ENCODE measurements at places on chromosomes 1 and 21.
A peak's percentile ranks its signal among the peaks of the same experiment; 100 is the strongest.

DNA sequence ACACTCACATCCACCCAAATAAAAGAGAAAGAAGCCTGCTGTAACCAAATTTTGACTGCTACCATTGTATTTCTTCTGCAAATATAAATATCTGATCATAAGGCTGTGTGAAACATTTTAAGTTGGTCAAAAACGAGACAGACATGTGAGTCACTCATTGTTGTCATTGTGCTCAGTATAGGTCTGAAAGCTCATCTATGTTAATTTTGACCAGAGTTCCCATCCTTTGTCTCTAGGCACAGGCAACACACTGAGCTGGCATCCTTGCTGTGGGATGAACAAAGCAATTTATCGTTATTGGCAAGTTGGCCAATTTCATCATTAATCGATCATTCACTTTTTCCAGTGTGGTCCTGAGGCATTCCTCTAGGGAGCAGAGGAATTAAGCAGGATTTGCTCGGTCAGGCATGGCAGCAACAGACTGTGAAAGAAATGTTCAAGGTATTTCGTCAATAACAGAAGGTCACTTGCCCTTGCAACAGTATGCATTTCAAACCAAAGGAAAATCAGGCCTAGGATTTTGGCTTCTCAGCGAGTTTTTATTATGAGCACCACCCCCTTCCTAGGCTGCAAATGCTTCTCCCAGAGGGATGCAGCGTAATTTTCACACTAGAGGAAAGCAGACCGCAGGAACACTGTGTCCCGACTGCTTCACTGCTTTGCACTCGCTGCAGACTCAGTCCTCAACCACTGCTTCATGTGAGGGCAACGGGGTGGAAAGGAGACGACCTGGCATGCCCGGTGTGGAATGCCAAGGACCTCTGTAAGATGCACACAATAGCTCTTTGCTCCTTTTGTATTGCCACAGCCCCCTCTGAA is 87.9 kb upstream of the SMYD2 start:
- DNase-seq, result no peak

GRCh38 chr1:19560480-19560879 is 75.1 kb upstream of the CAPZB start:
- DNase-seq, result no peak

DNA sequence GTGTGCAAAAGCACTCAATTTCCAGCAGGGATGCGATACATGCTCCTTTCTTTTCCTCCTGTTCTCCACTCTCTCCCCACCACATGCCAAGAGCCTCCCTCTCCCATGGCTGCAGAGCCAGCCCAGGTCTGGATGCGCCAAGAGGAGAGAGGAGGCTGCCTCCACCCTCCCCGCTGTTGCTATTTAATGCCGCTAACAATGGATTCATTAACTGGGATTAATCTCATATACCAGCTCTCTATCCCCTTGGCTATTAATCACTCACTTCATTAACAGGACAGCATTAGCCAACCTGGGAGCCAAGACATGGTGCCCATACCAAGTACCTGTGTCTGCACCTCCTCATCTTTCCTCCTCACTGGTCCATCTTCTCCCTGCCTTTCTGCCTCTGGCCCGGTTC is 49.1 kb upstream of the SCMH1 start:
- no peak for DNase-seq

DNA sequence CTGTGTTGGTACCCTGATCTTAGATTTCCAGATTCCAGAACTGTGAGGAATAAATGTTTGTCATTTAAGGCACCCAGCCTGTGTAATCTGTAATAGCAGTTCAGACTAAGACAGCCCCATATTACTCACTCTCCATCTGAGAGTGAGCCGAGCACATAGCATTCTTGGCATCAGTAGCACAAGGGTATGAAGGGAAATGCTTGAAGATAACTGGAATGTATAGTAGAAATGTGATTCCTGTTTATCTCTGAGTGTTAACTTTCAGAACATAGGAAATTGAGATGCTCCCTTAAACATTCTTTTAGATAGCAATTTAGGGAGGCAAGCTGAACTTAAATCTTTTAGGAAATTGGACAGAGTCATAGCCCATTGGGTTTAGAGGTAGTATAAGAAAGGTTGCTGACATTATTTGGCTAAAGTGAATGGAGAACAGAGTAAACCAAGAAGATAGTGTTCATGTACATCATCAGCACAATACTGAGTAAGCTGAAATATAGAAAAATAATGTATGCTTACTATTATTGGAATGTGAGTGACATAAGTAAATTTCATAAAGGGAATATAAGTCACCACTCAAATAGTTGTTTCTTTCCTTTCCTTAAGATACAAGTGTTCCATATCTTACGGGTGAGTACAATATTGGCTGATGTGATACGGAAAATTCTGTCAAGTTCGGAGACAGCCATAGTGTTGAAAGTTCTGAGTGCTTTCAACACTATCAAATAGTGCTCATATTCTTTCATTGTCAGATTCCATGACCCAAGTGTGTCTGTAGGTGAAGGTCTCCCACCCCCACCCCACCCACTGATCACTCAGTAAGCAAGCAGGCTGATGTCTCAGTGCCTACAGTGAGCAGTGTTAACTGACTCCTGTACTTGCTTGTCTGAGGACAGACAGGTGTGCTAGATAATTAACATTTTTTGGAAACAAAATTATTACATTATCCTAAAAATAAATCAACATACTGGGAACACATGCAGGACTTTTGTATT is 73.7 kb downstream of the LRRC8D start:
- peak; percentile 88 for DNase-seq

All from AG10803 (cell line).